ENCODE measurements at places on chromosomes 1 and 21.

DNA sequence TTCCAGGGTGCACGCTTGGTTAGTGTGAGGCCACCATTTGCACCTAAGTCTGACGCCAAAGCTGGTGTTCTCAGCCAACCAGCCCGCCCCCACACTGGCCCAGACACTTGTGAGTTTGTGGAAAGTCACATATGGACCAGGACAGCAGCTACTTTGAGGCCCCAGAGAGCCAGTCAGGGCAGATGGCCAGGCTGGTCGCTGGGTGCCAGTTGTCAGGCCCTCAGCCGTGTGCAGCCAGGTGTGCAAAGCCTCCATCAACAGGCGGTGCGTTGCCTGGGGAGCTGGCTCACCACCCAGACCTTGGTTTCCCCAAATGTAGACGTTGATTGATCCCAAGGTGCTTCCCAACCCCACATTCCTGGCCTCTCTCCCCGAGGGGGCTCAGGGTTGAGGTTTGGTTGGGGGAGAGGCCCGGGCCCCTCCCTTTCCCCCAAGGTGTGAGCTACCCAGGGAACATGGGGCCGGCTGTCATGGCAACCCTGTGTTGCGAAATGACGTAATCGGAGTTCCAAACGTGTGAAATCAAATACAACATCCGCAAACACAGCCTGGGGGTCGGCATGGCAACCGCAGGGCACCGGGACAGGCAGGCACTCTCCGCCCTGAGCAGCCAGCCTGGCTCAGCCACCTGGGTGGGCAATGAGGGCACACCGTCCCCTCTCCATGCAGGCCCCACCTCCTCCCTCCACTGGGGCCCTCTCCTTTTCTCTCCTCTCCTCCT is 42.2 kb upstream of the WNT4 start:
- DNase-seq, result no peak

GRCh38 chr1:151968058-151968457 is 25.6 kb downstream of the S100A10 start:
- no peak for DNase-seq

DNA sequence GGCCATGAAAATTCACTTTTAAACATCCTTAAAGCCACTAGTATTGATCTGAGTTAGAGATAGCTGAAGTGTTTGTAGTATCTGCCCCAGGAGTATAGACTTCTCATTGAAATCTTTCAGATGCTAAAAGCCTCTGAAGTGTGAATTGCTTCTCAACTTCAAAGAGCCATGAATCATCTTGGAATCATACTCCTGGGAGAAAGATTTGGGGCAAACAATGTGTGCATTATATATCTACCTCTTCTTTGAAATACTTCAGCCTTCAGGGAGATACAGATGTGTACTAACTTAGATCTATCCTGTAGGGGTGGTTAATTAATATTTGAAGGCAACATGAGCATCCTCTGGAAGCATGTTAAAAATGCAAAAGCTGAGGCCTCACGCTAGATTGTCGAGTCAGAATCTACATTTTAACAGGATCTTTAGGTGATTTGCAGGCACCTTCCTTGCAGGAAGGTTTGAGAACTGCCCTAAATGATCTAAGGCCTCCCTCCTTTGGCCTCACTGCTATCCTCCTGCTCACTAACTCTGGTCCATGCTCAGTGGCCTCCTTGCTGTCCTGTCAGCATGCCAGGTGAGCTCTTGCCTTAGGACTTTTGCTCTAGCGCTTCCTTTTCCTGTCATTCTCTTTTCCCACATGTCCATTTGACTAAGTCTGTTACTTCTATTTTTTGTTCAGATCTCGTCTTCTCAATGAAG is 6.0 kb upstream of the SCYL3 start:
- no peak for DNase-seq

DNA sequence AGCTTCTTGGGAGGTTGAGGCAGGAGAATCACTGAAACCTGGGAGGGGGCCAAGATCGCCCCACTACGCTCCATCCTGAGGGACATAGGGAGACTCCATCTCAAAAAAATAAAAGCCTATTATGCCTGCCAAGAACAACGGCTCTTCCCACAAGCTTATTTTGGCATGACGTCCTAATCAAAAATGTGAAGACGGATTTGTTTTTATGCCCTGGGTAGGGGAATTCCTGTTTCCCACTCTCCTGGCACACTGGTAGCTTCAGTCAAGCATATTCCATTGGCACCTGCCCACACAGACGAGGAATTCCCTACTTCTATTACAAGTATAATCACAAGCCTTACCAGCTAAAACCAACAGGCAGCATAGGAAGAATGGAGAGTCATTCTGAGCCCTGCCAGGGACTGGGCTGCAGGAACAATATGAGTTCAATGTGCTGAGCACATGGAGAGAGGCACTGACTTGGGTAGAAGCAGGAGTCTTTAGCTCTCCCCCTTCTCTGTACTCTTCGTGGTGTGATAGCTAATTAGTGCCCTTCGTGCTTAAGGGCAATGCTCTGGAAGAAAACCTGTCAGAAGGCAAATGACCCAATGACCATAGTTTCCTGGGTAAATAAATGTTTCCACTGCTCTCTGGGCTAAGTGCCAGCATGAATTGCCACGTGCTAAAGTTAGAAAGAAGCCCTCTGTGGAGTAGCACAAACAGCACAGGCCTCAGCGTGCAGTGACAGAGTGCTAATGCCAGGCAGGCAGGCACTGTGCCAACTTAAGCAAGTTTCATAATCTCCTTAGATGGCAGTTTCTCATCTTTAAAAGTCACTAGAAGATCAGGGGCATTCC is 16.8 kb downstream of the TNFSF4 start:
- no peak for DNase-seq

GRCh38 chr21:30882866-30883597 is 1.7 kb upstream of the KRTAP11-1 start:
- DNase-seq, result no peak

DNA sequence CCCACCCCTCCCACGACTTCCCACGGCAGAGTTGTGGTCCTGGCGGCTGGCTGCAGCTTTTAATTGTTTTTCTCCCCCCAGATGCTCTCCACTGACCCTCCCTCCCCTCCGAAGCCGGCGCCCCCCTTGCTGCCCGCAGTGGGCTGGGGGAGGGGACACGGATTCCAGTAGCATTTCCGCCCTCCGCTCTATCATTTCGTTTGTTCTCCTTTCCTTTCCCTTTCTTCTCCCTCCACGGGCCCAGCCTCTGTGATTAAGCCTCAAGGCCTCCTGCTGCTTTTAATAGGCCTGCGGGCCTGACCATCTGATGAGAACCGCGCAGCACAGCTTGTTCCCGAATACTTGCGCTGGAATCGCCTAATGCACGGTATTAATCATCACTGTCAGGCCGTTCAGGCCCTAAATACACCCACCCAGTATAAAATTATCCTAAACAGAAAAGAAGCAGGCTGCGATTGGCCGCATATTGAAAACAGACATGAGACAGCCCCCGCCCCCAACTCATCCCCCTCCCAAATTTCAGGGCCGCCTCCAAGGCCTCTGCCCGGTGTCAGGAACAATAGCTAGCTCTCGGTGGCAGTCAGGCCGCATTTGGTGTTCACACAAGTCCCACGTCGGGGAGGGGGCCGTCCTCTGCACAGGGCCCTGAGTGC is 102.0 kb upstream of the ARHGEF16 start:
- DNase-seq, result no peak

DNA sequence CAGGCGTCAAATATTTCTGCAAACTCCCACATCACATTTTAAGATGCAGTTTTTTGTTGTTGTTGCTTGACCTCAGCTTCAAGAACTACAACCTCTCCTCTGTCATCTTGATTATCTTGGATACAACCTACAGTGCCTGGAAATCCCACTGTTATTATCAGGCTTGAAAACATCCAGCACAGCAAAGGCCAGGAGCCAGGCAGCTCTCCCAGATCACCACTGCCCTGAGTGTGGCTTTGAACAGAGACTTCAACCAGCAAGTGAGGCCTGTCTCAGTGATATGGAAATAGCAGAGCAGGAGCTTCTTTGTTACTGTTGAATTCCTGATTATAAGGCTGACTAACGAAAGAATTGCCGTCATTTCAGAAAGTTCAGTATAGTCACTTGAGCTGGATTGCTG is 28.5 kb downstream of the CCDC190 start:
- no peak for DNase-seq

DNA sequence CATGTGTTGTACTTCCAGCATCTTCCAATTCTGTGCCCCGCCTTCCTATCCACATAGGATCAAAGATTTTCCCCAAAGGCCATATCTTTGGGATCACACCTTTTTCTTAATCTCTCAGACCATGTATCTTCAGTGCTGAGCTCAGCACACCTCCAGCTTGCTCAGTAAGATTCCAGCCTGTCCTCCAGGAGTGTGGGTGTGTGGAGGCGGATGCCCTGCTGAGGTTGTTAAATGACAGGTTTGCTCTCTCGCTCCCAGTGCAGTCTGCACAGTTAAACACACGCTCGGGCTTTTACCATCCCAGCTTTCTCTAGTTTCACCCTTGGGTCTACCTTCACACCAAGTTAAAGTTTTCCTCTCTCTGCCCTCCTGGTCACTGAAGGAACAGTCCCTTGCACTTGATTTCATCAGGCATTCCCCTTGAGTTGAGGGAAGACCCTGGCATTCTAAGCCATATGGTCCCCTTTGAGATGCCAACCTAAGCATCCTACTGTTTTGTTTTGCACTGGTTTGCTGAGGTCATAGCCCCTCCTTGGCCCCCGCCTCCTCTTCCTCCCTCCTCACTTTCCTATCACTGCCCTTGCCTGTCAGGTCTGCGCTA is 13.7 kb downstream of the MYOG start:
- no peak for DNase-seq

- no peak for DNase-seq
Observed at GRCh38 chr1:231724876-231725647, 98.5 kb downstream of the DISC1 start.

DNA sequence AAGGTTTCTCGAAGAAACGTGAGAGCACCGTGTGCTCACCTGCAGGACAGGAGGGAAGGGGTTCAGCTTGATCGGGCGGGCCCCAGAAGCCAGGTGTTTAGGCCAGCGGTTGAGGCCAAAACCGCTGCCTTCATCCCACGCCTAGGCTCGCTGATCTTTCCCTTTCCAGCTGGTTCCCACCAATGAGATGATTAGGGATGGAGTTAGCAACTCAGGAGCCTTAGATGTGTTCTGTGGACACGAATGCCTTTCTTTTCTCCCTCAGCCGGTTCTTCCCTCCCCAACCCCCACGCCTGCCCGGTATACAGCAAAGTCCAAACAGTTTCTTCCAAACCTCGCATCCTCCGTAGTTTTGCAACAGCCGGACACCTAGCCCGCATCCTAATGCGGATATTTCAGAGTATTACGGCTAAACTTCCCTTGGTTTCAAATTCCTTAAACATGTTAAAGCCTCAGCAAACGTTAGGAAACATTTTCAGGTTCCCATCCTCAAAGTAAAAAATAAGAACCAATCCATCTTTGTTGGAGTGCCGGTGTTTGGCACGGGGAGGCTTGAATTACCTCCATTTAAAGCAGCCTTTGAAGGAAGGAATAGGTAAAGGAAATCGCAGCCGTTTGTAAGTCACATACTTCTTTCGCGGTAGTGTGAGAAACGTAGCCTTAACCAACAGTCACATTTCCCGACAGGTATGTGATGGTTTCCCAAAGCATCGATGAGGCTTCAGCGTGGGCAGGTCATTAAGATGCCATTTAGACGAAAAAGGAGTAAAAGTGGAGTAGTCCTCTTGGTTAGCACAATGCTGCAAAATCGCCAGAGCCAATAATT is 1.1 kb downstream of the LRRC8C start:
- no peak for DNase-seq

GRCh38 chr1:225777058-225777582 is 506 bp upstream of the SRP9 start:
- no peak for DNase-seq

DNA sequence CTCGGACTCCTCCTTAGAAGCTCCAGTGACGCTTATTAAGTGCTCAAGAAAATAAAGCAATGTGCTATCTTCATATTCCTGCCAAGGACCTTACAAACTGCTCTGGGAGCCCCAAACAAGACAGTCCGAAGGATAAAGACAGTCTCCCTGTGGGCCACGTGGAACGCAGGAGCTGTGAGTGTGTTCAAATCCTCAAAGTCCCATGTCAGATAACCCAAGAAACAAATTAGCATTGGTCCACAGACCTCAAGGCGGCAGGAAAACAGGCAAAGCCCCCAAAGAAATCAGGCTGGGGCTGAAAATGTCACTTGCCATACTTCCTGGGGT is 3.0 kb upstream of the NAV1 start:
- no peak for DNase-seq

GRCh38 chr1:8640950-8641349 is 176.5 kb downstream of the RERE start:
- no peak for DNase-seq

DNA sequence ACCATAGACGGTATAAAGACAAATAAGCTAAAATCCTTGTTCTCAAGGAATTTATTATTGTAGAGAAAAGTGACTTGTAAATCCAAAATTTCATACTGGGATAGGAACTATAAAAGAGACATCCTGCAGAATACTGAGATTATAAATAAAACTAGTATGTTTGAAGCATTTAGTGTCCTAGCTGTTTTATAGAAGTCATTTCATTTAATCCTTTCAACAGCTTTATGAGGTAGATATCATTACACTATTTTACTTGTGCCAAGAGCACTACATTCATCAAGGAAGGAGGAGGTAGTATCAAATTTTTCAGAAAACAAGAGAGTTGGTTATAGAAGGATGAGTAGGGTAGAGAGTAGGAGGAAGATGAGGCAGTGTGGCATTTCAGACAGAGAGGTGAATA is 119.6 kb downstream of the ATF6 start:
- no peak for DNase-seq

DNA sequence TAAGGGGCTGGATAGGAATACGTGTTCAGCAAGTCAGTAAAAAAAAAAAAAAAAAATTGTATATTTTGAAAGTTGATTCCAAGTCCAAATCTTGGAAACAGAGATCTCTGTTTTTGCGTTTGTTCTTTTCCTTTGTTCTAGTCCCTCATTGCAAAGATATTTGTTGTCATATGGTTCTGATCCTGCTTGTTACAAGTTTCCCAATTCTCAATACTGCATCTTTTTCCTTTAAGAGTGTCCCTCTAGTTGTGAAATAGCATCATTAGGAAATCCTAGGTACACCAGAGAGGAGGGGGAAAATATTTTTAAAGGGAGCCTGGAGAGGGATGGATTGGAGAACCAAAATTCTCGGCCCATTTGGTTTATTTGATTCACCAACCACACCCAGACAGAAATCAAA is 152.2 kb upstream of the C1orf105 start:
- DNase-seq, result no peak

GRCh38 chr1:92505015-92505692 is 18.4 kb upstream of the GFI1 start:
- DNase-seq, result no peak

GRCh38 chr1:64923294-64923718 is 43.0 kb downstream of the JAK1 start:
- DNase-seq, result no peak

- no peak for DNase-seq
Observed at GRCh38 chr1:19049128-19049768, 92.8 kb upstream of the IFFO2 start.

DNA sequence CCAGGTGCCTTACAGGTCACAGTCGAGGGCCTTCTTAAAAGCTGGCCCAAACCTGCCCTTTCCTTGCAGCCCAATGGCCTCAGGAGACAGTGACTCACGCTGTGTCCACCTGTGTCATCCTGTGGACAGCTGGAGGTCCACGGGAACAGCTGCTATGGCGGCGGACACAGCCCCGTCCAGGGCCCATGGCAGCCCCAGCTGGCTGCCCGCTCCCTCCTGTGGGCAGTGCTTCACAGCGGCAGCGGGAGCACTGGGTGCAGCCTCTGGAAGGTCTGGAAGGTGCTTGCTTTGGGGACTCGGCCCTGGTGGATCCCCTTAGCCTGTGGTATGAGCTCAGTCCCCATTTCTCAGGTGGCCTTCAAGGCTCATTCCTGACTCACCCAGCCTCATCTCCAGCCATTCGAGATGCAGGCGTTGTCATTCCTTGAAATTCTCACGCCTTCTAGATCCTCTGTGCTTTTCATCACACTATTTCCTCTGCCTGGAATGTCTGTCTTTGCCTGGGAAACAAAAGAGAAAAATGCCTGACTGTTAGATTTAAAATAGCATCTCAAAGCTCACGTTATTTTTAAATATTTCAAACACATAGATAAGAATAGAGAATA is 86.8 kb downstream of the KIF26B start:
- no peak for DNase-seq
